ENCODE measurements at places on chromosomes 2 and 18.

GRCh38 chr2:176664478-176664877, 395.2 kb downstream of the MTX2 start:
- DNase-seq: no peak

DNA sequence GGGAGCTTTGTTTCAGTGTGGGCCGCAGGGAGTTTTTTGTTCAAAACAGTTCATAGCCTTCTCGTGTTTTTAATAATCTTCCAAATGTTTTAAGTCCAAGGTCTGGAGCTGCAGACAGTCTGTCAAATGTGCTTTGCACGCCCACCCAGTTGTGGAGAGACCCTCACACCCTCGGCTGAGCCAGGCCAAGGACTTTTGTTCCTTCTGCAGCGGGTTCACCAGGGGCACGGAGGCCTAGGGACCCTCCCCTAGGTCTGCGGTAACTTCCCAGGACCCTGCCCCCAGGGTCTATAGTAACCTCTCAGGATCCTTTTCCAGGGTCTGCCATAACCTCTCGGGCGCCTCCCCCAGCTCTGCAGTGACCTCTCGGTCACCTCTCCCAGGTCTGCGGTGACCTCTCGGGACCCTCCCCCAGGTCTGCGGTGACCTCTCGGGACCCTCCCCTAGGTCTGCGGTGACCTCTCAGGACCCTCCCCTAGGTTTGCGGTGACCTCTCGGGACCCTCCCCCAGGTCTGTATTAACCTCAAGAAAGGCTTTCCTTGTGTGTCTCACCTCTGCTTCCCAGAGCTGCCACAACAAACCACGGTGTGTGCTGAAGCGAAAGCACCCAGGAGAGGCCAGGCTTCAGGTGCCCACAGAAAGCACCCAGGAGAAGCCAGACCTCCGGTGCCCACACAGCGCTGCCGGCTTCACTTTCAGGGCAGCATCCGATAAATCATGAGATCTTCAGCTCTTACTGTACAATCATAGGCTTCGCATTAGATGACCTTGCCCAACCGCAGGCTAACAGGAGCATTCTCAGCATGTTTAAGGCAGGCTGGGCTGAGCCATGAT, 301.9 kb upstream of the SALL3 start:
- no peak for DNase-seq

- no peak for DNase-seq
These were observed 331.2 kb downstream of the CTNNA2 start for GRCh38 chr2:79844011-79844410.

GRCh38 chr2:53508667-53509066, 258.9 kb upstream of the CHAC2 start:
- DNase-seq: no peak

- no peak for DNase-seq
These were observed 237.5 kb upstream of the SYT4 start for GRCh38 chr18:43514747-43515146.

DNA sequence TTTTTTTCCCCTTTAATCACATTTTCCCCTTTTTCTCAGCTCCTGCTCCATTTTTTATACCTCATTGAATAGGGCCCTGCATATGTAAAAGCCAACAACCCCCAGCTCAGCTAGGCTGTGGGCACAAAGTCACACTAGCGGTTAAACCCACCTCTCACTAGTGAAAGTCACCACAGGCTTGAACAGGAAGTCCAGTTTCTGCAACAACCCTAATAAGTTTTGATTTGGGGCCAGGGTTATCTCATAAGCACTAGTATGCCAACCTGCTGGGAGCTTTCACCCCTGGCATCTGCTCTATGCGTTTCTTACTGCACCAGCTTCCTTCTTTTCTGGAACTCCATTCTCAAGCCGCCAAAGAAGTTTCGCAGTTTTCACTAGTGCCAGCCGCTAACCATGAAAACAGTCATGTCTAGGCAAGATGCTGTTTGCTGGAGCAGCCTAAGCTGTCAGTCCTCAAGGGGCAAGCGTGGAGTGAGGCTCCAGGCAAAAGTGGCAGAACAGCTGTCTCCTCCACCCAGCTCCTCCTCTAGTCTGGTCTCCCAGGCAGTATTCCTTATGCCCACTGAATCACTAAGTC, 197.0 kb upstream of the MEIS1 start:
- DNase-seq: no peak

- DNase-seq: no peak
These were observed 192.8 kb downstream of the CDCA7 start for GRCh38 chr2:173547499-173547898.

- DNase-seq: no peak
These were observed 12.4 kb downstream of the MEX3C start for GRCh38 chr18:51185075-51185474.

- DNase-seq: no peak
These were observed 156.8 kb downstream of the GPD2 start for GRCh38 chr2:156592809-156593593.

GRCh38 chr2:65299246-65299645, 71.6 kb downstream of the ACTR2 start:
- peak; percentile 50 for DNase-seq

DNA sequence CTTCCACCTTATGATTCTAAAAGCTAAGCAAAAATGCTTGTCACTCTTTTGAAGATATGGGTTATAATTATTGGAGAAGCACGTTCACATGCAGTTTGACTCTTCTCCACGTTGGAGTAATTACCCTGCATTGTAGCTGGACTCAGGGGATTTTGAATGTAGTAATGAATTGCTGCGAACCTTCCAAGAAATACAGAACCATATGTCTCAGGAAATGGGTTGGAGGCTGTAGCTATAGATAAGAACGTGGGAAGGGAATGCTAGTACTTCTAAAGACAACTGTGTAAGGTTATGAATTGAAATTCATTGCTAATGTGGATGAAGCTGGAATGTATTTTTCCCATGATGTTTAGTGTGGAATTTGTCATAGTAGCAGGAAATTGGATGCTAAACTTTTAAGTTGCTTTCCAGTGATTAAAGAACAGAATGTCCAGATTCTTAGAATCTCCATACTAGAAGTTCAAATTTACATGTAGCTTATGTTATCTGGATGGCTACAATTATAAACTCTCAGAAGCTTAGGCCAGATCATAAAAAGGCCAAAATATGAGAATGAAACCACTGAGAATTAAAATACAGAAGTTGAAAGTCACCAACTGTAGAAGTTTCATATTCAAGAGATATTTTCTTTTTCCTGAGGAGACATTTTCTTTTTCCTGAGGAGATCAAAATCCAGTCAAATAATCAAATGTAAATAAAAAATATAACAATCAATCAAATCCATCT, 27.3 kb upstream of the SPOPL start:
- DNase-seq: no peak

DNA sequence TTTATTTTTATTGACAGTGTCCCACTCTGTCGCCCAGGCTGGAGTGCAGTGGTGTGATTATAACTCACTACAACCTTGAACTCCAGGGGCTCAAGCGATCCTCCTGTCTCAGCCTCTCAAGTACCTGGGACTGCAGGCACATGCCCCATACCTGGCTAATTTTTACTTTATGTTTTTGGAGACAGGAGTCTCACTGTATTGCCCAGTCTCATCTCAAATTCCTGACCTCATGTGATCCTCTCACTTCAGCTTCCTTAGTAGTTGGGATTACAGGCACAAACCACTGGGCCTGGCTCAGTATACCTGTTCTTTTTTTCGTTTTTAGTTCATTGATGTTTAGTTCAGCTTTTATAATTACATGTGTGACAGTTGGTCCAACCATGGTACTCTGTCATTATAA, 40.1 kb upstream of the SNORC start:
- DNase-seq: no peak
